ENCODE measurements at places on chromosomes 11 and 22. TPM values are rescaled to one million over a fixed set of nuclear protein-coding genes. Genes with fewer than 3 reads are reported as not detected.

IL10RA gene
- 139 TPM for total RNA-seq

UPK2 gene
- not detected for total RNA-seq

DNA sequence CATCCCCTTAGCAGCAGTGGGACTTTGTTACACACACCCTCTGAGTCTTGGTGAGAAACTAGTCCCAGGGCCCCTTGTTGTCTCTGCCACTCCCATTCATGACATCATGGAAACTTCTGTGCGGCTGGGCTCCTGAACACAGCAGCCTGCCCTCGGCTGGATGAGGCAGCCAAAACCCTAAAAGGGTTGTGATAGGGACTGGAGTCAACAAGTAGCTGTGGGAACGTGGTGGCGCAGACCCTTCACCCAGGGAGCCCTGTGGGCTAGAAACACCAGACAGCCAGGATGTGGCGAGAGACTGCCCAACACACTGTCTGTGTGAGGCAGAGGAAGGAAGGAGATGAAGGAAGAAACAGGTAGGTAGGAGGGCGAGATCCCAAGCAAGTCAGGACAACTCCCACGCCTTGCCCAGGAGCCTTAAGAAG, 3.9 kb downstream of the CD3D start:
- no peak for DNase-seq

DNA sequence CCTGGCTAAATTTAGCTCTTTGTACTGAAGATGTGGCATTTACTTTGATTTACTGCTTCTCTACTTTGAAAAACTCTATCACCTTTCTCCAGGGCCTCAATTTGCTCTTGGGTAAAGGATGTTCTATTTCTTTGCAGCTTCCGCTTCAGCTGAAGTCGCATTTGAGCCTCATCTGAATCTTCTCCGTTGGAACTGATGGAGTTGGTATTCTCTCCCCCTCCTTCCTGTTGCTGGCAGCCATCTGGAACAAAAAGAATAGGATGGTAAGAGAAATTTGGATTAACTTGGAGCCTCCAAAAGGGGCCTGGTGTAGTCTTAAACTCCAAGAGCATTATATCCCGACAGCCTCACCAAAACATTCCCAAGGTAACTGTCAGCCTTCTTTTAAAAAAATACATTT, 16.6 kb downstream of the PAX6 start:
- no peak for DNase-seq

GRCh38 chr11:66112041-66112491, 42.0 kb downstream of the PACS1 start:
- DNase-seq, result no peak

DNA sequence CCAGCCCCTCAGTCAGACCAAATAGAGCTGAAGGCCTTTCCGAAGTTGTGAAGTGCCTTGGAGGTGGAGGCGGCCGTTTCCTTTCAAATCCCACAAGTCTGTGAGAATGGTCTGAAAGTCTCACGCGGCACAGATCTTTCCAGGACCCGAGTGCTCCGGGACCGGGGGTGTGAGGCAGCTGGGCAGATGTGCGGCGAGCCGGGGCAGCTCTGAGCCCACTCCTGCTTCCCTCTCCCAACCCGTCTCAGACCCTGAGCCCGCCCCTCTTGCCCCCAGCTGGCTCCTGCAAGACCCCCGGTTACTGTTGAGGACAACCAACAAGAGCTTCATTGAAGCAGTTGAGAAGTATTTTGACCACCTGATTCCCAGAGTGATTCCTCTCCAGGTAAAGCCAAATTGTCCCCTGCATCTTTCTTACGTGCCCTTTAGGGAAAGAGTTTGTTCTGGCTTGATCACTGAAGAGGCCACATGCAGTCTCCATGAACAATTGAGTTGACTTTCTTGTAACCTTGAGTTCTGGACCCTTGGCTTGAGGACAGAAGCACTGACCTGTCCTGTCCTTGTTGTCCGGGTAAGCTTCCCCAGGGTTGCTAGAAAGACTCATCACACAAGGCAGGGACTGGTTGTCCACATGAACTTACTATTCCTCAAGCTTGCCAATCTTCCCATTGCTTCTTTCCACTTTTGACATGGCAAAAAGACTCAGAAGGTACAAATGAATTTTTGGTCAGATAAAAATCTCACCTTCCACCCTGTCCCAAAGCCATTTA, 7.5 kb downstream of the GLB1L3 start:
- DNase-seq, result peak; percentile 52
